Stimulated activated CD8-positive, alpha-beta memory T cell treated with anti-CD3 and anti-CD28 coated beads, Interleukin-4, amount 100 ng/mL, for 4 hours (primary cell): ENCODE measurements at places on chromosomes 2 and 18.

GRCh38 chr2:75801234-75801982, 90.7 kb upstream of the GCFC2 start:
- no peak for DNase-seq

DNA sequence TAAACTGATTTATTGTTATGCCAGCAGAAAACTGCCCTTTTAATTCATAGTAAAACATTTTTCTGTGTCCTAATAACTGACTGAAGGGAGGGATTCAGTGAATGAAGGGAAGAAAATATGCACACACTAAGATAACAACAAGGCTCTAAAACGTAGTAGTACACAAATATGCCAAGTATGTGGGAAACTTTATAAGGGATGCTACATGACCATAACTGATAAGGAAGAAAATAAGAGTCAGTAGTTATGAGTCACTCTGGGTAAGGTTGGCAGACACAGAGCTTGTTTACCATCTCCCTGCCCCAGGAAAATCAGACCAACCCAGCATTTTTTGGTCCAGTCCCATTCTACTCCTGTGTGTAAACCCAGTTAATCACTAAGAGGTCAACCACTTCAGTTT, 124.2 kb downstream of the RPRM start:
- no peak for DNase-seq

GRCh38 chr2:160220545-160221009, 20.5 kb upstream of the ITGB6 start:
- no peak for DNase-seq

GRCh38 chr2:10271946-10272345, 30.8 kb upstream of the HPCAL1 start:
- no peak for DNase-seq

GRCh38 chr2:166357068-166357949, 18.4 kb downstream of the SCN9A start:
- no peak for DNase-seq

- DNase-seq, result no peak
These were observed 687 bp downstream of the CTDP1 start for GRCh38 chr18:79680100-79680879.

GRCh38 chr2:186068139-186068801, 329.7 kb downstream of the FSIP2 start:
- DNase-seq, result no peak

DNA sequence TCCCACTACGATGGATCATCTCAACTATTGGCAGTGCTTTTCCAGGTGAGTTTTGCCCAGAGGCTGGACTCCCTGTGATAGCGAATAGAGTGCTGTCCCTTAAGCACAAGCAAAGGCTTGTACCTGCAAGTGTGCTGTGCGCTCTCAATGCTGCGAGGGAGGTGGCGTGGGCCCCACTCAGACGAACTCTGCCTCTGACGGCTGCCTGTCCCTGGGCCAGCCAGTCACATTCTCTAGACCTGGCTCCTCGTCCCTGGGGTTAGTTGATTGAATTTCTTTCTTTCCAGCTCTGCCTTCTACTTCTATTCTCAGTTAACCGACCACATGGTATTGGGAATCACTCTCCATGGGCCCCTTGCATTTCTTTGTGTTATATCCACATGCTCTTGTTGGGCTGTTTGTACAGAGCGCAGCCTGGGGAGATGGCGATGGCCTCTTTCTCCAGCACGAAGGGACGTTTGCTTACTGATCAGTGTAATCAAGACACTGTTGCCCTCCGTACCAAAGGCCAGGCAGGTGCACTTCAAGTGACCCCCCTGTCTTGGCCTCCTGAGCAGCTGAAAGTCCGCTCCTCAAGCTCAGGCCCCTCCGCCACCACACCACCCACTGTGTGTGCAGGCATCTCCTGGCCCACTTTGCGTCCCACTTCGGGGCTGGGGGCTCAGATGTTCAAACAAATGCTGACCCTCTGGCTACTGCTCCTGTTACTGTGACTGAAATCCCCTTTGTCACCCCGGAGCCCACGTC, 151.3 kb downstream of the ZNF236 start:
- DNase-seq, result no peak

DNA sequence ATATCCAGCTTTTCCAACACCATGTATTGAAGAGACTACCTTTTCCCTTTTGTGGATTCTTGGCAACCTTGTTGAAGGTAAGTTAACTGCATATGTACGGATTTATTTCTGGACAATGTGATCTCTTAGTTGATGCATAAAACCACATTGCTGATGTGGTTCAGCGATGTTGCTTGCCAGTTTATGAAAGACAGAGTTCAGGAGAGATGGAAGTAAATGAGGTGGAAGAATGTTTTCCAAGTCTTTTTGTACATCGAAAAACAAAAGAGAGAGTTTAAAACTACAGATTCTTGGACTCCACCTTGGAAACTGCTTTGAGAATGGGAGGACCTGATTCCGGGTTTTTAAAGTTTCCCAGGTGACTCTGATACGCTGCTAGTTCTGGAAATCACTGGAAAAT, 43.8 kb downstream of the MOB4 start:
- DNase-seq, result no peak

DNA sequence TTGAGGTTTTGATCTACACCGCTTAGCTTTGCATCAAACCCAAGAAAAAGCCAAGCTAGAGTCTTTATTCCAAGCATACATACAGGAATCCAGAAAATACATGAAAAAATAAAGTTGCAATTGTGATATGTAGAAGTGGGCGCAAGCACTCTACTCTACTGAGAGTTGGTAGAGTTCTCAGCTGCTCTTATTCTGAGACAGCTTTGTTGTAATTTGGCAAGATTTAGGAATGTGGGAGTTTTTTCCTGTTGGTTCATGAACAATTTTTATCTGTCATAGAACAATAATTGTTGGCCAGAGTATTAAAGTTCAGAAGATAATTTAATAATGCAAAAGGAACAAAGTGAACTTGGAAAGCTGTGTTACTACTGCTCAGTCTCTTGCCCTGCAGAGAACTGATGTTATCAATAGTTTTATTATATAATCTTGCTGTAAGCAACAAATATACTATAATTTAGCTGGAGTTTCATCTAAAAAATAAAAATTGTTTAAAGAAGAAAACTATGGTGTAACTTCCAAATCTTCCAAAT, 302.0 kb upstream of the RND3 start:
- DNase-seq, result no peak

GRCh38 chr2:70608373-70608772, 54.7 kb upstream of the TGFA start:
- no peak for DNase-seq

GRCh38 chr2:157777427-157777826, 98.7 kb downstream of the ACVR1 start:
- peak; percentile 5 for DNase-seq

DNA sequence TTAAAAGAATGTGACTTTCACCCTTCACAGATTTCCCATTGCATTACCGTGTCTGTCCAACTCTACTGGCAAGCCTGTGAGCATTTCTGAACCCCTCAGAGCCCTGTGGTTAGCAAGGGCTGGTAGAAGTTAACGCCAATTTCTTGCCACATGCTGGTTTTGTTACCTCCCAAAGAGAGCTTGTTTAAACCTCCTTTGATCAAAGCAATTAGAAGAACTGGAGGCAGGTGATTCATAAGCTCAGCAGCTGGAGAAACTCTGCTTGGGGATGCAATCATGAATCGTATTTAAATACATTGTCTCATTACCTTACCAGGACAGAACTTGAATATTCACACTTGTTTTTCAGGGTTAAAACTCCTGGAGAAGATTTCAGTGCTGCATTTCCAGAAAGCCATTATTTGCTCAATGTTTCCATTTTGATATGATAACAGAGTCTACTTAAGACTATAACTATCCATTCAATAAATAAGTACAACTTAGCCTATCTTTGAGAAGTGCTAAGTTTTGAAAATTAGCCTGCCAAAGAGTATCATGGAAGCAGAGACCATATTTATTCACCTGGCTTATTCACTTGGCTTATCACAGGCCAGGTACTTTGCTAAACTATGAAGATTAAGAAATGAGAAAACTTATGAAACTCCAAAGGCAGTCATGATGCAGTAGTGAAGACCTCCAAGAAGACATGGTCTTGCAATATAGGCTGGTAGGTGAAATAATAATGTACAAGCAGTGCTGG, 292.8 kb downstream of the INSIG2 start:
- no peak for DNase-seq

DNA sequence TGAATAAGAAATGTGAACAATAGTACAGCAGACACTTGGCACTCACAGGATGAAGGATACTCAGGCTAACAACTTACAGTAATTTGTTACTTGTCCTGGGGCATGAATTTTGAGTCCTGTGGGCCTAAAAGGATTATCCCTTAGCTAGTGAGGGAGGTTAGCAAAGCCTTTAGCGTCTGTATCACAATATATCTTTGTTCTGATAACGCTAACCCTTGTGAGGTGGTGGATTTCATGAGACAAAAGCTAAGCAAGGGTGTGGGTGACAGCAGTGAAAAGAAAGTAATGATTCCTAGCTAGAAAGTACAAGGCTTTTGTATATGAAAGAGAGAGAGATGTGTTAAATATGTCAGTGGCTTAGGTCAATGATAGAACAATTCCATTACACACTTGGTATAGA, 46.8 kb upstream of the TTC21B start:
- DNase-seq, result no peak

- no peak for DNase-seq
These were observed 103.8 kb downstream of the TMEFF2 start for GRCh38 chr2:192090911-192091310.

- no peak for DNase-seq
These were observed 98.7 kb downstream of the CLIP4 start for GRCh38 chr2:29213888-29214291.

- no peak for DNase-seq
These were observed 50.2 kb upstream of the LRP1B start for GRCh38 chr2:142180820-142181533.

GRCh38 chr18:68703326-68703725, 11.6 kb downstream of the TMX3 start:
- DNase-seq, result no peak

- no peak for DNase-seq
These were observed 53.9 kb downstream of the RTTN start for GRCh38 chr18:70151614-70152013.

DNA sequence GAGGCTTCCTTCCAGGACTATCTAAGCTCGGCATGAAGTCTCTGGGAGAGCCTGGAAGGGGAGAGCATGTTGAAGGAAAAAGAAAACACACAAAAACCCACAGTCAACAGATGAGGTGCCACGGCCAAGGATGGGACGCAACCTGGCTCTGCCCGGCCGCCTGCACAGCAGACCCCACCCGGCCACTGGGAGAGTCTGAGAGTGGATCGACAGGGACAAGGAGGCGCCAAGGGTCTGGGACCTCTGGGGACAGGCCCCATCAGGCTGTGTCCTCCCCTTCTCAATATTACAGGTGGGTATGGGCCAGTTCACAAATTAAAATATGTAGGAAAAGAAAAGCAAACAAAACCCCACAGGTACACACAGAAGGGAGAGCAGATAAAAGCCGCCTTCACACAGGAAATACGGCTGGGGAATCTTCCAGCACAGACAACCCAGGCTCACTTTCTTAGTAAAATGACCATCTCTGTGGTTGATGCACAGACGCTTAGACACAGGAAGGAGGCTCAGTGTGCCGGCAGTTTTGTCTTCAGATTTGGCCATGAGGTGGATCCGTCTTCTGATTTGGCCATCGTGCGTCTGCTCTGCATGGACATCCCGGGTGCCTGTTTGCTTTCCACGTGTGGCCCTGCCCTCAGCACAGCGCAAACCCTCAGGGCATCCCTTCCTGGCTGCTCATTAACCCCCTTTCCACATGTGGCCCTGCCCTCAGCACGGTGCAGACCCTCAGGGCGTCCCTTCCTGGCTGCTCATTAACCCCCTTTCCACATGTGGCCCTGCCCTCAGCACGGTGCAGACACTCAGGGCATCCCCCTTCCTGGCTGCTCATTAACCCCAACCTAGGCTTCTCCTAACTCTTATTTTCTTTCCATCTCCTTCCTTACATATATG, 138.4 kb downstream of the EIPR1 start:
- no peak for DNase-seq

DNA sequence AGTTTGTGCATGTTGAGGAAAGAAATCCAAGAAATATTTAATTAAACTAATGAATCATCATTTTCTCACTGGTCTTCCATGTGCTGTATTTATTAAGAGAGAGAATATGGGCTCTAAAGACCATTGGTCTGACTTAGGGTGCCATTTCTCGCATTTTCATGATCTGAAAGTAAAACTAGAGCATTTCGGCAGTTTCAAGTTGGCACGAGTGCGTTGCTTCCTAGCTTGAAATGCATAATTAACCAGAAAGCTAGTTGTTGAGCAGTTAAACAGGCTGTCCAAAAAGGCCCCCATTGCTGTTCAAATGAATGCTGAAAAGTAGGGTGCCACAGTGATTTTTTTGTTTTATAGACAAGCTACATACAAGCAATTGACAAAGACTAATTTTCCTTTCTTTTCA, 47.4 kb downstream of the SLC8A1 start:
- no peak for DNase-seq

GRCh38 chr18:77341527-77342325, 92.1 kb downstream of the GALR1 start:
- DNase-seq, result no peak

DNA sequence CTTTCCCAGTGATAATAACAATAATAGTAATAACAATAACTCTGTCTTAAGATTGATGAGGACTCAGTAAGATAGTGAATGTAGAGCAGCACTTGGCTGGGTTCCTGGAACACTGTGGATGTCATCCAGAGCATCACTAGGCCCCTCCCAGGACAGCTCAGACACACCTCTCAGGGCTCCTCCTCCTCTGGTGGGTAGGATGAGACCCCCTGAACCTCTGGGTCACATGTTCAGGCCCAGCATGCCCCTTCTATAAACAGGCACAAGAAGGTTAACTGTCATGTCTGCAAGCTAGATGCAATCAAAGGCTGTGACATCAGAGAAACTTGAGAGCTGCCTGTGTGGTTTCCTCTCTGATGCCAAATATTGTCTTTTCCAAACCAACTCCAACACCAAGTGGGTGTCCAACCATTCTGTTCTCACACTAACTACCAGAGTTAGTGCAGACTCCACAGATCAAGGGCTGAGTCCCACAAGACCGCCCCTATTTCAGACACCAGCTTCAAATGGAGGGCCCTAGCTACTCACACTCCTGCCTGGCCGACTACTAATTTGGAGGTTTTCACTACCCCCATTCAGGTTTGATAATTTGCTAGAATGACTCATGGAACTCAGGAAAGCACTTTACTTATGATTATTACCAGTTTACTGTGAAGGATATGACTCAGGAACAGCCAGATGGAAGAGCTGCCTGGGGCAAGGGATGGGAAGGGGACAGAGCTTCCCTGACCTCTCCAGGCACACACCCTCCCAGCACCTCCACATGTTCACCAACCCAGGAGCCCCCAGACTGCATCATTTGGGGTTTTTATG, 46.4 kb upstream of the BZW1 start:
- no peak for DNase-seq

DNA sequence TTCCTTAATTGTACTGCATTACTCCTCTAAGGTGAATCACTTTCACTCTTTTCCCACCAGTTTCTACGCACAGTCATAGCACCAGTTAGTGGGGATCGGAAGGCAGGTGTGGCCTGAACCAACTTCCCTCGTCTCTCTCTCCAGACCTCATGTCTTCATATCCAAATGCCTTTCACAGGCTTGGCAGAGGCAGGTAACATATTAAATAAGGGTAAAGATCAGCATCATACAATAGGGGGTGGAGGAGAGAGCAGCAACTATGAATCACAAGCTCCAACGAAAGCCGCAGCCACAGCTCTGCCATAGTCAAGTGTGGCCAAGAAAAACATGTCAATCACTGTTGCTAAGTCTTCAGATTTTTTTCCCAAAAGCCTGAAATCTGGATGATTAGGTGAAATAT, 40.3 kb downstream of the AP1S3 start:
- no peak for DNase-seq

GRCh38 chr18:78309307-78309706, 670.3 kb upstream of the SALL3 start:
- DNase-seq, result no peak

- no peak for DNase-seq
These were observed 3.9 kb downstream of the UBXN4 start for GRCh38 chr2:135745545-135745944.

- no peak for DNase-seq
These were observed 24.1 kb downstream of the FAM228B start for GRCh38 chr2:24147364-24147763.
